Stimulated activated CD8-positive, alpha-beta memory T cell treated with anti-CD3 and anti-CD28 coated beads, Interleukin-4, amount 100 ng/mL, for 1 hour (primary cell): ENCODE measurements at places on chromosomes 7 and 10.

GRCh38 chr10:13628661-13629060 lies 41.9 kb downstream of the PRPF18 start:
- no peak for DNase-seq

DNA sequence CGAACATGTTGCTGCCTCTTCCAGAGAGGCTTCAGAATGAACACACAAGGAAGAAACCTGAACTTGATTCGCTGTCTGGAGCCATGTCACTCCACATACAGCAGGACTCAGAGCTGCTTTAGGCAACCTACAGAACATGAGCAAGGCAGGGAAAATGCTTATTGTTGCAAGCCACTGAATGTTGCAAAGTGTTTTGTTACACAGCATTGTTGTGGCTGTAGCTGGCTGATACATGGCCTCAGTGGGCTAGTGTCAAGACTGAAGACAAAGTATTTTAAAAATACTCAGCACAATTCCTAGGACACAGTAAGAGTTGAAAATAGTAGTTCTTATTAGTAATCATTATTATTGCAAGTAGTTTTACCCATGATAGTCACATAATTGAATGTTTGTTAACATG lies 3.1 kb upstream of the CHST15 start:
- no peak for DNase-seq

DNA sequence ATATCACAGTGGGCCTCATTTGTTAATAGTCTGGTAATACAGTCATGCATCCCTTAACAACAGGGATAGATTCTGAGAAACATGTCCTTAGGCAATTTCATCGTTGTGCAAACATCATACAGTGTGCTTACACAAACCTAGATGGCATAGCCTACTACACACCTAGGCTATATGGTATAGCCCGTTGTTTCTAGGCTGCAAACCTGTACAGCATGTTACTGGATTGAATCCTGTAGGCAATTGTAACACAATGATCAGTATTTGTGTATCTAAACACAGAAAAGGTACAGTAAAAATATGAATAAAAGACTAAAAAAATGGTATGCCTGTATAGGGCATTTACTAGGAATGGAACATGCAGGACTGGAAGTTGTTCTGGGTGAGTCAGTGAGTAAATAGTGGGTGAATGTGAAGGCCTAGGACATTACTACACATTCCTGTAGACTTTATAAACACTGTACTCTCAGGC lies 12.0 kb upstream of the RHOBTB1 start:
- no peak for DNase-seq

DNA sequence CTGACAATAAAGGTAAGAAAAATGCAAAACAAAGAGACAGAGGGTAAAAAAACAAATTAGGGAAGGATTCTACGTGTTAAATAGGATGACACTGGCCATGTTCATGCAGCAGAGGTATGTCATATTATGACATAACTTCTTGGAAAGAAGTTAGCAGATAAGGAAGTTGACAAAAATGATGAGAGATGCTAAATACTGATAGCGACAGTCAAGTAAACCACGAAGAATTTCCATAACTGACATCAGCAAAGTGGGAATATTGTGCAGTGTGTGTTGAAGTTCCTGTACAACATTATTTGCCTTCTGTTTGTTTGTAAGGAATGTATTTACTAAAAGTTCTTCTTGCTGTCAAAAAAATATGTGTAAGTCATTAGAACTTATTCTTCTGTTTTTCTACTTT lies 29.5 kb downstream of the MDH2 start:
- no peak for DNase-seq
